A172 (cell line): ENCODE measurements at places on chromosomes 7 and 10. TPM values are rescaled to one million over a fixed set of nuclear protein-coding genes. Genes with fewer than 3 reads are reported as not detected.

BCCIP gene
- 61.7 and 67.1 TPM in 2 replicates for total RNA-seq

RHBDD2 gene
- 57.2 and 79.5 TPM in 2 replicates for total RNA-seq

NPC1L1 gene
- not detected in 2 replicates for total RNA-seq

STOX1 gene
- 0.96 and 2.3 TPM in 2 replicates for total RNA-seq

MARCHF5 gene
- total RNA-seq, result 12.5 and 24.0 TPM in 2 replicates

HOXA3 gene
- 0.07 and 0.41 TPM in 2 replicates for total RNA-seq

NEUROG3 gene
- total RNA-seq, result not detected in 2 replicates

STK17A gene
- total RNA-seq, result 74.6 and 97.8 TPM in 2 replicates

ECHS1 gene
- 102 and 108 TPM in 2 replicates for total RNA-seq

DYDC2 gene
- 0.12 and 1.2 TPM in 2 replicates for total RNA-seq

ZNF32 gene
- total RNA-seq, result 0.12 TPM in 1 of 2 replicates, not detected in the other

ASZ1 gene
- not detected in 2 replicates for total RNA-seq

TFPI2 gene
- total RNA-seq, result 6.2 and 6.5 TPM in 2 replicates

CTAGE4 gene
- not detected in 2 replicates for total RNA-seq

EVX1 gene
- total RNA-seq, result not detected in 2 replicates

GPR37 gene
- total RNA-seq, result 1.3 and 3.2 TPM in 2 replicates

PAX2 gene
- total RNA-seq, result 0.07 TPM in 1 of 2 replicates, not detected in the other

ASAH2 gene
- 0.46 and 0.83 TPM in 2 replicates for total RNA-seq

COL13A1 gene
- total RNA-seq, result 0.86 and 1.1 TPM in 2 replicates

SYT15B gene
- 0.09 TPM in 1 of 2 replicates, not detected in the other for total RNA-seq

AKR1C8 gene
- not detected in 2 replicates for total RNA-seq

BTBD16 gene
- not detected in 2 replicates for total RNA-seq

MRM2 gene
- 62.2 TPM in 2 replicates for total RNA-seq

MACC1 gene
- 0.05 TPM in 1 of 2 replicates, not detected in the other for total RNA-seq

LMTK2 gene
- total RNA-seq, result 8.7 and 9.3 TPM in 2 replicates

SBDS gene
- 192 and 259 TPM in 2 replicates for total RNA-seq

AHCYL2 gene
- total RNA-seq, result 8.7 and 11.8 TPM in 2 replicates

PLEKHS1 gene
- 0.31 TPM in 1 of 2 replicates, not detected in the other for total RNA-seq

OPN4 gene
- 0.31 TPM in 1 of 2 replicates, not detected in the other for total RNA-seq

CCDC146 gene
- total RNA-seq, result 0.46 and 1.2 TPM in 2 replicates

ADCYAP1R1 gene
- total RNA-seq, result 0.16 TPM in 1 of 2 replicates, not detected in the other

PLEKHA8 gene
- 27.1 and 29.5 TPM in 2 replicates for total RNA-seq

FOXP2 gene
- total RNA-seq, result 0.12 and 0.14 TPM in 2 replicates

INMT gene
- total RNA-seq, result not detected in 2 replicates

CALD1 gene
- total RNA-seq, result 83.9 and 99.8 TPM in 2 replicates

THSD7A gene
- 0.21 and 0.89 TPM in 2 replicates for total RNA-seq

SLC16A9 gene
- 28.7 and 34.1 TPM in 2 replicates for total RNA-seq

TRPV5 gene
- total RNA-seq, result 0.22 TPM in 1 of 2 replicates, not detected in the other

OR2A42 gene
- total RNA-seq, result not detected in 2 replicates

CDH23 gene
- 0.14 and 0.29 TPM in 2 replicates for total RNA-seq

RAMP3 gene
- 0.10 TPM in 1 of 2 replicates, not detected in the other for total RNA-seq
